ENCODE measurements at places on chromosomes 16 and 17.

DNA sequence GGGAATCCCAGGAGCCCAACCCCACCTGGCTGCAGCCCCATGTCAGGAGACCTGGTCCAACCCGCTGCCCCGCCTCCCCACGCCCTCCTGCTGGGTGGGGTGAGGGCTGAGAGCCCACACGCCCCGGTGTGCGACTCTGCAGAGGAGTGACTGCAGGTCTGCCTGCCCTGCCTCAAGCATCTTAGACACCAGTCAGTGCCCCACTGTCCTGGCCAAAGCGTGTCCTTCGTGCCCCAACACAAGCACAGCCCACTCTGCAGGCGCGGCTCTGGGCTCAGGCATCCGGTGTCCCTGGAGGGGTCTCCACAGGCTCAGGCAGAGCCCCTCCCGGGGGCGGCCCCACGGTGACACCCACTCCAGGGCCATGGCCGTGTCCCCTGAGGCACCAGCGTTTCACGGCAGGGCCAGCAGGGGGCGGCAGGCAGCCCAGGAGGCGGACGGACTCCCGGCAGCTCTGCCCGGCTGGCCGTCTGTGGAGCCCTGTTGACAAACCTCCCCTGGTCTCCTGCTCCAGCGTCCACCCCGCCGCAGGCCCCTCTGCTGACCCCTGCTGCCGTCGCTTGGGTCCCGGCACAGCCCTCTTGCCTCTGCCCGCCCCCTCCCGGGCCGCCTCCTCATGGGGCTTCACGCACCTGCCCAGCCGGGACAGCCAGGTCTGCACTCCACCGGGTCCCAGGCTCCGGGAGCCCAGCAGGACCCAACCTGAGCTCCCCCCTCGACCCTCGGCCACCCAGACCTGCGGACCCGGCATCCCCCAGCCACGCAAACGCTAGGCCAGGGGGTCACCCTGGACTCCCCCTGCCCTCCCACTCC is 8.6 kb upstream of the UBE2I start:
- peak; percentile 69 for DNase-seq

DNA sequence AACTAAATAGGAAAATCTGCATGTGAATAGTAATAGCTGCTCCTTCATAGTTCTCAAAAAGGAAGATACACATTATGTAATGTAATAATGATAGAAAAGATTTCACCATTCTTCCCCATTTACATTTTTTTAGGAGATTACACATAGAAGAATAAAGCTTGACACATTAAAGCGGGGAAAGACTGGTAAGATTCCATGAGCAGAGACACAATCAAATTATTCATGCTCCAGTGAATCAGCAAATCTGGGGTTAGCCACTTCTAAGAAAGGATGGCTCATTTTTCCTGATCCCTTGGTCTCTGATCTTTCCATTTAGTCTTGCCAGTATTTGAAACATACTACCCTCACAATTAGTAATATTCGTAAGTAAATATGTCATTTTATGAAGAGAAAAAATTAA is 81.9 kb downstream of the CA4 start:
- no peak for DNase-seq

DNA sequence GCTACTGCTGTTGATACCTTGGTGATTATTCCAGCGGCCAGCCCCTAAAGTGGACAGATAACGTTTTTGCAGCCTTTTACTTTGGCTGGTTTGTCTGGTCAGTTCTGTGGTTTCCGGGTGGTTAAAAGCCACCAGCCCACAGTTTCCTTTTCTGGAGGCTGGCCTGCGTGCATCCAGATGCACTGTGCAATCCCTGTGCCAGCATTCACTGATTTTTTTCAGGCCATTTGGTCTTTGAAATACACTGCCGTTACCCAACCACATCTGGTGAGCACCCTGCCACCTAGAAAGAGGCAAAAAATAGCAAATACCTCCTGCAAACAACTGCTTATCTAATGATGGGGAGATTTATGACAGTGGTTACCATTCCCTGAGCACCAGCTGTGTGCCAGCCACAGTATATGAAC is 797 bp downstream of the NUDT7 start:
- no peak for DNase-seq

GRCh38 chr17:12290207-12290606 is 269.5 kb downstream of the MAP2K4 start:
- DNase-seq: no peak

DNA sequence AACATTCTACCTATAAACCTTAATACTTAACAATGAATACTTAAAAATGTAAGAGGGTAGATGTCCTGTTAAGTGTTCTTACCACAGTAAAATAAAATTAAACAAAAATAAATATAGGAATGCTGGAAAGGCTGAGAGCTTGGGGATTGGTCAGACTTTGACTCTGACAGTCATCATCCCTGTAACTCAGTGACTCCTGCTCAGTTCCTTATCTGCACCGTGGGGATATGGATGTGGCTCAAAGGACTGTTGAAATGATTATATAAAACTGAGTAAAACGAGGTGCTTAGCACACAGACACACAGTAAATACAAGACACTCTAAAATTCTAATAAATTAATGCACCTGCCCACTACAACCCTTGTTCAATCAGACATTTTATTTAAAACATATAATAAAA is 338.6 kb downstream of the TMEM114 start:
- DNase-seq: no peak

- no peak for DNase-seq
Measured at GRCh38 chr17:69223809-69224208, 4.8 kb downstream of the ABCA10 start.

DNA sequence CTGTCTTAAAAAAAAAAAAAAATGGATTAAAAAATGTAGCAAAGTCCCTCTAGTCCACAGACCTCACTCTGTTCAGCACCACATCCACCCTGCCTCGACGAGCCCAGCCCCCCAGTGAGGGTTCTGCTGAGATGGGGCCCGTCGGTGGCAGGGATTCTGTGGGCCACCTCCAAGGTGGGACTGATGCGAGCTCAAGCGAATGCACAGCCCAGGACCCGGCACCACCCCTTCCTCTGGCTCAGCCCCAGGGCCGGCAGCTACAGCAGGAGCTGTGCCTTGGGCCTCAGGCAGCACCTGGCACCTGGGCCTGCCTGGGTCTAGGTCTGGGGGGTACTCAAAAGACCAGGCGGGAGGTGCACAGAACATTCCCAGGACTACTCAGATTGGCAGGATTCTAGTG is 59.5 kb downstream of the ZNF778 start:
- no peak for DNase-seq

DNA sequence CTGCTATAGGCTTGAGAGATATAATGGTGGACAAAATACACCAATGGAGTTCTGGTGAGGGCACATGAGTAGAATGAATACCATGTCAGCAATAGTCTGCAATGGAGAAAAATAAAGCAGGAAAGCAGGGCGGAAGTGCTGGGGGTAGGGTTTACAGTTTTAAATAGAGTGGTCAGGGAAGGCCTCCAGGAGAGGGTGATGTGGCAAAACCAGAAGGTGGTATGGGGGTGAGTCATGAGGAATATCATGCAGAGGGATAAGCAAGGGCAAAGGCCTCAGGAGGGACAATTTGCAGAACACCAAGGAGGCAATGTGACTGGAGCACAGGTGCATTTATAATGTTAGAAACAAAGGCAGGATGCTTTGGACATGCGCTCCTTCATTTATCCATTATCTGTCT is 102.0 kb downstream of the ITFG1 start:
- DNase-seq: no peak

- no peak for DNase-seq
Measured at GRCh38 chr16:71353736-71354135, 4.8 kb upstream of the CALB2 start.

- no peak for DNase-seq
Measured at GRCh38 chr17:77580531-77581270, 377.8 kb upstream of the TNRC6C start.

GRCh38 chr17:16470265-16470664 is 21.7 kb downstream of the LRRC75A start:
- no peak for DNase-seq

DNA sequence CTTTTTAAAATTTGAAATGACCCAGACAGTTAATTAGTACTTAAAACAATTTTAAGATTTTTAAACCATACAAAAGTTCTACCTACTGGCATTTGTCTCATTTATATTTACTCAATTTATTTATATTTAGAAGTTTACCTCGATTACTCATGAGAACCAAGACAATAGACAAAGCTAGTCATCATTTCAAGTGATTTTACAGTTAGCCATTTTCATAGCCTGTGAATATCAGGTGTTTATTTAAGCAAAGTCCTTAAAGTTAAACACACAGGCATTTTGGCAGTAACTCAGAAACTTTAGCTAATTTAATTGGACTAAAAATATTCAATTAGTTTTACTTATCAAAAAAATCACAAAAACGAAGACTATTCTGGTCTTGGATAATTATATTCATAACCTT is 101.6 kb upstream of the KIF2B start:
- DNase-seq: no peak

DNA sequence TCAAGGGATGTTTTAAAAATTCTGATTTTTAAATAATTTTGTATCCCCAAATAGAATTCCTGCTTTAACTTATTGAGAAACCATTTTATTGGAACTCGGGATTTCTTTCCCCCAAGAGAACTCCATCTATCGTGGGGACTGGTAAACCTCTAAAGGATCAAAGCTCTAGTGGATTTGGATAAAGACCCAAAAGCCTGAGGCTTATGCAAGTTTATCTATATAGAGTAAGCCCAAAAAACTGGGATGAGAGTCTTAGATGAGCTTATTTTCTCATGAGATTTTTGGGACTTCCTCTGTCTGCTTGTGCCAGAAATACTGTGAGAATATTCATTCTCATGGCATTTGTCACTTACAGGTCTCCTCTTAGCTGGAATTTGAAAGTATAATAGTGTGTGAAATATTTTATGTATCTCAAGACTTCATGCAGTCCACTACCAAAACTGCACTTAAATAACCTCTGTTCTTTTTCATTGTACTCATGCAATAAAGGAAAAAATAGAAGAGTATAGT is 333.1 kb downstream of the BCAS3 start:
- no peak for DNase-seq

DNA sequence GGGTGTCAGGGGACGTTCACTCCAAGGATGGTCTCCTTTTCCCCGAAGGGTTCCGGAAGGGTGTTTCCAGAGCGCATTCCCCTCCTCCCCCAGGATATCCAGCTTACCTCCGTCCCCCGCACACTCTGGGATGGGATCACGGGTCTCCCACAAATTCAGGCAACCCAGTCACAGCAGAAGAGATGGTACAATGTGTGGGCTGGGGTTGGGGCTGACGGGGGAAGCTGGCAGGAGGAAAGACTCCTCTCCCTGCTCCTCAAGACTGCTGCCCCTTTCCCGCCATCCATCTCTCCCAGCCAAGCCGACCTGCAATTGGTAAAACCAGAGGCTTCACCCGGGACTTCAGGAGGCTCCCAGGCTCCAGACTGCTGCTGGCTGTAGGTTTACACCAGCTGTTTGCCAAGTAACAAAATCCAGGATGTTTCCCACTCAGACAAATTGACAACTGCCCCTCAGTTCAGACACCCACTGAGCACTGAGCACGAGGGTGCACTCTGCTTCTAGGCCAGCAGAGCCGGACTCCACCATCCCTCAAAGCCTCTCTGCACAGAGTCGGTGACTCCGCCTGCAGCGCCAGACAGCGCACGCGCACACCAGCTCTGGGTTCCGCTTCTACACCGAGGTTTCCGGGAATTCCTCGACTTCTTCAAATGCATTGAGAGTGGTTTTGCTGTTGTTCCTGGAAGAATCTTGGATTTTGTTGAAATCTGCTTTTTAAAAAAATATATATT is 37.7 kb downstream of the ASPA start:
- no peak for DNase-seq

DNA sequence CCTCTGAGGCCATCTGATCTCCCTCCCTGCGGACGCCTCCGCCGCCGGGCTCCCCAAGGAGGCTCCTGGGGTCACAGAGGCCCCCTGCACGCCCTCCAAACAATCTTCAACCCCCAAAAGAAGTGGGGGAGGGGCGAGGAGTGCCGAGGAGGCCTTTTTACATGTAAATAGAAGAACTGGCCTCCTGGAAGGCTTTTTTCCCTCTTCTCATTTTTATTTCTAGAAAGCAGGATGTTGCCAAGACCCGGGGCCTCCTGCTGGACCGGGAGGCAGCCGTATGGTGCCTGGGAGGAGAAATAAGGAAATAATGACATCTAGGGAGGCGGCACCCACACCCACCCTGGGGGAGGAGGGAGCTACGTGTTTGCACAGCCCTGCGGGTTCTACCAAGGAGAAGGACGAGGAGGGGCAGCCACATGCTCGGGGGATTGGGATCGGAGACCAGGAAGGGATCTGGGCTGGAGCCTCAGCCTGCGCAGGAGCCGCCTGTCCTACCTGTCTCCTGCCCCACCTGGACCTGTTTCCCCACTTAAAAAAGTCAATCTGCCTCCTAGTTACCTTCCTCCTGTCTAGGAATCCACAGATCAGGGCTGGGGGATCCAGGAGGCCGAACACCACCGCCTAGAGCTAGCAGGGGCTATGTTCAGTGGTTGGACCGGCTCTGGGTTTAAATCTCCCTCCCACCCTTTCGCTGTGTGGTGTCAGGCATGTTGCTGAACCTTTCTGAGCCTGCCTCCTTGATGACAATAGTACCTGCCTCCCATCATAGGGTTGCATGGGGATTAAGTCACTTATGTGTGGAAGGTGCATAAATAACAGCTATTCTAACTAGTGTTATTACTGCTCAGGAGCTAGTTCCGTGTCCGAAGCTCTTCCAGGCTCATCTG is 175.7 kb upstream of the GSE1 start:
- DNase-seq: peak; percentile 74

DNA sequence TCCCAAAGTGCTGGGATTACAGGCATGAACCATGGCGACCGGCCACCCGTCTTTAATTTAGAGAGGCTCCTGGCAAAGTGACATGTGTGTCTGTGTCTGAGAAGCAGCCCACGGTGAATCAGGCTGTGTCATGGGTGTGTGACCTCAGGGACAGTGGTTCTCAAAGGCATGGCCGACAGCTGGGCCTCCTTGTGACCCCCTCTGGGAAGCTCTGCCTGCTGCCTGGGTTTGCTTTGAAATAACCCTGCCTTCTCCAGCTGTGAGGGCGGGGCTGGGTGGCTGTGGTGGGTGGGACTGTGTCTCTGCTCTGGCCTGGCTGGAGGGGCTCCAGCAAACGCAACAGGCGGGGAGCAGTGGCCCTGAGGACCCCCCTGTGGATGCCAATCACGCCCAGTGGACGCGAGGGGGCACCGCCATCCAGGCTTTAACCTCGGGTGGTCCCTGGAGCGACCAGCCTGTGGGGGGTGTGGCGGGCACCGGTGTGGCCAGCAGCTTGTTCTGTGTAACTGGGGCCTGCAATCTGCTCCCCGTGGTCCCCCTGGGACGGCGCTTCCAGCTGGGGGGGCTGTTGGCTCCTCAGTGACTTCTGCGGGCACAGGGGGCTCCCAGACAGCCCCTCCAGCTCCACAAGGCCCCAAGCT is 8.8 kb upstream of the APRT start:
- no peak for DNase-seq

- DNase-seq: no peak
Measured at GRCh38 chr17:40511667-40512220, 10.3 kb upstream of the TNS4 start.

DNA sequence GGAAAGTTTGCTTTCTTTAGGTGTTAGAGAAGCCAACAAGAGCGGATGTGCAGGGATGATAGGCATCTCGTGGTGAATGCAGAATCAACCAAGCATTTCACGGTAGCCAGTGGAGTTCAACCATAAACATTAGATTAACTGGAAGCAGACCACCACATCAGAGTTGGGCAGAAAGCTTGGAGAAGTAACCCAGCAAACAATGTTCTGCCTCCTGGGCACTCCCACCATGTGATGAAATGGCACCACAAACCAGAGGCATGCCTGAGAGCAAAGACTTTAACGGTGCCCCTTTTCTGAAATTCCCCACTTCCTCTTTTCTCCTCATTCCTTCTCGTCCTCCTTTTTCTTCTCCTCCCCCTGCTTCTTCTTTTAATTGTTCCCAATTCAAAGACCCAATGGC is 193.5 kb upstream of the ANKFN1 start:
- DNase-seq: no peak

- no peak for DNase-seq
Measured at GRCh38 chr16:35506018-35506897, 2046.8 kb downstream of the TP53TG3F start.

GRCh38 chr17:41468346-41468745 is 1.2 kb upstream of the KRT32 start:
- DNase-seq: no peak

Measured in right forelimb (tissue), 1 donor.